Uterine smooth muscle cell (primary cell): ENCODE measurements at places on chromosomes 11 and 22. TPM values are rescaled to one million over a fixed set of nuclear protein-coding genes. Genes with fewer than 3 reads are reported as not detected.

GLYAT gene
- not detected in 2 replicates for total RNA-seq

TRIM49B gene
- not detected in 2 replicates for total RNA-seq

MUC5AC gene
- under 0.01 TPM in 1 of 2 replicates, not detected in the other for total RNA-seq

SMIM38 gene
- 0.11 and 0.87 TPM in 2 replicates for total RNA-seq

TMEM258 gene
- 38.6 and 78.7 TPM in 2 replicates for total RNA-seq

APOA5 gene
- not detected in 2 replicates for total RNA-seq

MYRF gene
- total RNA-seq: 0.25 and 0.55 TPM in 2 replicates

SCGB1D2 gene
- not detected in 2 replicates for total RNA-seq

OR8K1 gene
- not detected in 2 replicates for total RNA-seq

TBX1 gene
- 0.12 TPM in 1 of 2 replicates, not detected in the other for total RNA-seq

RPLP2 gene
- 143 and 152 TPM in 2 replicates for total RNA-seq

OR4A16 gene
- not detected in 2 replicates for total RNA-seq

KDM4F gene
- not detected in 2 replicates for total RNA-seq

RIMBP3B gene
- 0.11 TPM in 1 of 2 replicates, not detected in the other for total RNA-seq

VSIG2 gene
- total RNA-seq: 0.22 and 0.50 TPM in 2 replicates

CRYAB gene
- total RNA-seq: 2.5 and 6.0 TPM in 2 replicates
